Activated CD4-positive, CD25-positive, alpha-beta regulatory T cell treated with anti-CD3 and anti-CD28 coated beads, Interleukin-2, amount 50 U/mL, for 16 hours (primary cell): ENCODE measurements at places on chromosomes 1 and 21.

DNA sequence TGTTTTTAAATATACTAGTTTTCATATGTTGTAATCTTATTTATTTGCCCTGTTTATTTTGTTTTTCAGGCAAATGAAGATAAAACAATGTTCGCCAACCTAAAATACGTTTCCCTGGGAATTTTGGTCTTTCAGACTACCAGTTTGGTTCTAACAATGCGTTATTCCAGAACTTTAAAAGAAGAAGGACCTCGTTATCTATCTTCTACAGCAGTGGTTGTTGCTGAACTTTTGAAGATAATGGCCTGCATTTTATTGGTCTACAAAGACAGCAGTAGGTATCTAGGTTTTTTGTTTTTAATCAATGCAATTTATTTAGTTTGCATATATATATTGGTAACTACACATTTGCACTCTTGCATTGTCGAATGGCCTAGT is 23.7 kb downstream of the SLC35A3 start:
- DNase-seq = no peak

DNA sequence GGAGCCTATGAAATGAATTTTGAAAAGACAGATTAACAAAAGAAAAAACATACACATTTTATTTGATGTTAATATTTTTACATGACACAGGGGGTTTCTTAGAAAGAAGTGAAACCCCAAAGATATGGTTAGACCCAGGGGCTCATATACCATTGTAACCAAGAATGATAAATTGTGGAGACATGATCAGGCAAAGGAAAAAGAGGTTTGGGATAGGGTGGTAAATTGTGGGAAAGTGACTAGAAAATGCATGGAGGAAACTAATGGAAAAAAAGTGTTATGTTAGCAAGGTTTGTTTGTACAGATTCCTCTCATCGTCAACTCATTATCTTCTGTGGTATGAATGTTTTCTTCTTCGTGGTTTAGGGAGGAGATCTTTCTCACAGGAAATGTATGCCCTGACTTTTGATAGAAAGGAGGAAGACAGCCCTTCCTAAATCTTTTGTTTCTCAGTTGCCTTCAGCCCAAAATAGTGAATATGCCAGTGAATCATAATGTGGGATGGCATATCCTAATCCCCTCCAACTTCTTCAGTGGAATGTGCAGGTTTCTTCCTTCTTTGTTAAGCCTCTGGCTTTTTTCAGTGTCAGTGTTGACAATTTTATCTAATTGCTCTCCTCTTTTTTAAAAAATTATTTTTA is 140.4 kb upstream of the UBE2U start:
- no peak for DNase-seq

GRCh38 chr21:45309987-45310381 is 22.3 kb upstream of the POFUT2 start:
- no peak for DNase-seq

DNA sequence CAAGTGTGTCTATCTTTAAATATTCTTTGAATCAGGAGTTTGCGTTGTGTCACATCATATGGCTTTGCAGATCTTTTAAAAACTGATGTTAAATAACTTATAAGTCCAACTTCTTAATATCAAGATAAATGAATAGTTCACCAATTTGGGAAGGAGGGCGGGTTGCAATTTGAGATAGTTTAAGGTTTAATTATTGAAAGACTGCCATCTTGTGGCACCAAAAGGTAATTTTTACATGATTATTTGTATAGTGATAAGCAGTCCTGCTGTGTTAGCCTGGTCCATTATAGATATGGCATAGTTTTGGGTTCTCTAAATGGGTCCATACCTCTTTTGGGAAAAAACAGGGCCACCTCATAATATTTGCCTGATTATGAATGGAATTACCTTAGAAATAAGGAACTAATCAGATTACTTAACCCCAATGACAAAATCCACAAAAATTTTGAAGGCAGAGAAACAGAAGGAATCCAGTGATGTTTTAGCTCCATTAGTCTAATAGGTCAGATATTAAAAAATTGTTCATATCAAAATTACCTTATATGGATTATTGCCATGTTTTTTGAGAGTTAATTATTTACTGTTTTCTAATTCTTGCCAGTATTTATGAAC is 64.3 kb downstream of the PRKAA2 start:
- no peak for DNase-seq

GRCh38 chr1:108570128-108570527 is 10.2 kb downstream of the EEIG2 start:
- no peak for DNase-seq

DNA sequence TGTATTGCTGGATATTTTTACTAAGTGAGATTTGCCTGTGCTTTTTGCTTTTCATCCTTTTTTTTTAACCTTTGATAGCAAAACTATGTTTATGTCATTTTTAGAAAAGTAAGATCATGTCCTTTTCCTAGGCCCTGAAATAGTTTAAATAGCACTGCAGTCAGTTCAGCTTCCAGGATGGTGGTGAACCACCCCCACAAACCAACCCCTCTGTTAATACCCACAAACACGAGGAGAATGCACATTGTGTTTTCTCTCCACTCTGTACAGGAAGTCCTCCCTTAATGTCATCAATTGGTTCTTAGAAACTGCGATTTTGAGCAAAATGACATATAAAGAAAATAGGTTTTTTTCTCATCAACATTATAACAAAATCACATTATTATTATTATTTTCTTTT is 117.7 kb upstream of the DSCAM start:
- no peak for DNase-seq

DNA sequence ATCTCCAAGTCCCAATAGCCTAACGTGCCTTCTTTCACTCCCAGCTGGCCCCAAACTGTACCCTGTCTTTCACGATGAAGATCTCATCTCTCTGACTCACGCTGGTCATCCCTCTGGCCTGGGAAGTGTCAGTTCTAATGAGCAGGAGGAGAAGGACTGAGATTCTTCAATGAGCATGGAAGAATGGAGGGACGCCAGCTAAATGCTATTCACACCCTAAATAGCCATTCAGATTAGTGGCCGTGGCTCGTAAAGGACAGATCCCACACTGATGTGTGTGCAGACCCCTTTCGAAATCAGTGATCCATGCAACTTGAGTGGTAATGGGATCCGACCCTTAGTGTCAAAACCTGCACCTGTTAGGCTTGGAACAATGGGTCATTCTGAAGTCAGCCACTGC is 75.9 kb upstream of the SMYD2 start:
- DNase-seq = no peak

GRCh38 chr1:116763116-116763786 is 9.0 kb downstream of the CD2 start:
- no peak for DNase-seq

- DNase-seq = no peak
Measured at GRCh38 chr1:182495002-182495401, 45.1 kb downstream of the RGSL1 start.

DNA sequence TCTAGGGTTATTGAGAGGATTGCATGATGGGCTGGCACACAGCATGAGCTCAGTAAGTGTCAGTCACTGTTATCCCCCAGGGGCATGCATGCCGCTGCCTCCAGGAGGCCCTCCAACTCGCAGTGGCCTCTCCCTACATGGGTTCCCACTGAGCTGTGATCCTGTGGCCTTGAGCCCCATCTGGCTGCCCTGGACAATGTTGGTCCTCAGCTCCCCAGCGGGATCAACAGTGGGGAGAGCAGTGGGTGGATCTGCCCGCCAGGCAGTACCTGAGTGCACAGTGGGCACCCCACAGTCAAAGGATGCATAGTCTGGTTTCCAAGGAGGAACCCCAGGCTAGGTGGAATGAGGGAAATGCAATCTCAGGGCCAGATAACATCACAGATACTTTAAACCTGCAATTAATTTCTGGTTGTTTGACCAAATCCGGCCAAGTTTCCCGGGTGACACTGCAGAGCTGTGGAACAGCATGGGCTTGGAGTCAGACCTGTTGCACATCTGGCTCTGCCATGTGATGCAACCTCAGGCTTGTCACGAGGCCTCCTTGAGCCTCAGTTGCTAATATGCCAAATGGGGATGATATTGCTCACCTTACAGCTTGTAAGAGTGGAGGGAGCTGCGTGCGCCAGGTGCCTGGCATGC is 9.3 kb downstream of the PADI3 start:
- DNase-seq = no peak

- DNase-seq = no peak
Measured at GRCh38 chr1:8437347-8437746, 119.4 kb downstream of the SLC45A1 start.

DNA sequence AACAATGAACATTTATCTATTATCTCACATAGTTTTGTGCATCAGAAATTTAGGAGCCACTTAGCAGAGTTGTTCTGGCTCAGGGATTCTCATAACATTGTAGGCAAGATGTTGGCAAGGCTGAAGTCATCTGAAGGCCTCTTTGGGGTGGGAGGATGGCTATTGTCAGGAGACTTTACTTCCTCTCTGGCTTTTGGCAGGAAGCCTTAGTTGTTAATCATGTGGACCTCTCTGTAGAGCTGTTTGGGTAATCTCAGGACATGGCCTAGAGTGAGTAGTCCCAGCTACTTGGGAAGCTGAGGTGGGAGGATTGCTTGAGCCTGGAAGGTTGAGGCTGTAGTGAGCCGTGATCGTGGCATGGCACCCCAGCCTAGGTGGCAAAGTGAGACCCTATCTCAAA is 40.2 kb downstream of the RASAL2 start:
- no peak for DNase-seq
